ENCODE measurements at places on chromosomes 11 and 22.

- no peak for DNase-seq
Measured at GRCh38 chr11:121439337-121439736, 12.8 kb upstream of the SORL1 start.

- DNase-seq, result no peak
Measured at GRCh38 chr11:78548911-78549590, 25.6 kb downstream of the NARS2 start.

GRCh38 chr11:115238791-115239190, 265.4 kb downstream of the CADM1 start:
- no peak for DNase-seq

- DNase-seq, result no peak
Measured at GRCh38 chr22:46047226-46047625, 70.3 kb upstream of the WNT7B start.

DNA sequence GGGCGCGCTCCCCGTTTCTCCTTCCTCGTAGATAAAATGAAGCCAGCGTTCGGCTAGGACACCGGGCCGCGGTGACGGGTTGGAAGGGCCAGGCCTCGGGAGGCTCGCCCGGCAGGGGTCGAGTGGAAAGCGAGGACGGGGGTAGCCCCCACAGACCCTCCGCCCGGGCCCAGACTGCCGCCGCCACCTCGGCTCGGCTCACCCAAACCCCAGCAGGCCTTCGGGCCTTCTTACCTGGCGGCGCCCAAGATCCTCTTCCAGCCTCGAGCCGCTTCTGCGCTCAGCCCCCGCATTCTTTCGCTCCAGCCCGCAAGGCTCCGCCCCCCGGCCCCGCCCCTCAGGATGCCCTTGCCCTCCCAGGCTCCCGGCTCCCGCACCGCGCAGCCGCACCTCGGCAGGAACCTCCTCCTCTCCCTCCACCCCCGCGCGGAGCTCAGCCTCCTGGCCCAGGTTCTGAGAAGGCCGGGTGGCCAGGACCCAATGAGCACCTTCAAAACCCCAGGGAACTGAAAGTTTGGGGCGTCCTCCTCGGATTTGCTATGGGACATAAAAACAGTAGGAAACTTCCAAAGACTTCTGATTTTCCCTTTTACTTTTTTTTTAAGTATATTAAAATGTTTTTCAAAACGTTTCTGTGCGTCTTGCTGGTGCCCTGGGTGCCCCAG, at the start of gene CD59:
CD59 (minus strand) TSS at position 276 of the 665 bp plus-strand sequence. CDS start 13,978 bp downstream, outside the sequence.
- DNase-seq, result peak; percentile 91

DNA sequence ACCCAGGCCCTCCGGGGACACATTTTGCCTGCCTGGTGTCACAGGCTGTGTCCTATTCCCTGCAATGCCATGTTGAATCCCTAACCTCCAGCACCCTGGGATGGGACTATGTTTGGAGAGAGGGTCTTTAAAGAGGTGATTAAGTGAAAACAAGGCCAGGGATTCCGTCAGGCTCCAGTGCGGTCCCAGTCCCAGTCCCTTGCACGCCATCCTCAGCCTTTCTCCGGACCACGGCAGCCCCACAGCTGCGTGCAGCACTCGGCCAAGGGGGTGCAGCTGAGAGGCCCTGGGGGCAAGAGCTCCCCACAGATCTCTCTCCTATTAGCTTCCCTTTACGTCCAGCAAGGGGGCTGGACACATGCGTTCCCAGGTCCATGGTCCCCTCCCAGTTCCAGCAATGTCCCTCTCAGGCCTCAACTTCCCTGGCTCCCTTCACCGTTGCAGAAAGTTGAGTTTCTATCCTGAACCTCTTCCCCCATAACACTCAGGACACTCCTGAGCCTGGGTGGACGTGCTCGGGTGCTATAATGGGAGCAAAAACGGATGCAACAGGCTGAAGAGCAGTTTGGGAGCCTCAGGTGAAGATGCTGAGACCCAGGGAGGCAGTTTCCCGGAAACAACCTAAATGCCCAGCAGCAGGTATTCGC, 1422.7 kb downstream of the BRD1 start:
- DNase-seq, result no peak

DNA sequence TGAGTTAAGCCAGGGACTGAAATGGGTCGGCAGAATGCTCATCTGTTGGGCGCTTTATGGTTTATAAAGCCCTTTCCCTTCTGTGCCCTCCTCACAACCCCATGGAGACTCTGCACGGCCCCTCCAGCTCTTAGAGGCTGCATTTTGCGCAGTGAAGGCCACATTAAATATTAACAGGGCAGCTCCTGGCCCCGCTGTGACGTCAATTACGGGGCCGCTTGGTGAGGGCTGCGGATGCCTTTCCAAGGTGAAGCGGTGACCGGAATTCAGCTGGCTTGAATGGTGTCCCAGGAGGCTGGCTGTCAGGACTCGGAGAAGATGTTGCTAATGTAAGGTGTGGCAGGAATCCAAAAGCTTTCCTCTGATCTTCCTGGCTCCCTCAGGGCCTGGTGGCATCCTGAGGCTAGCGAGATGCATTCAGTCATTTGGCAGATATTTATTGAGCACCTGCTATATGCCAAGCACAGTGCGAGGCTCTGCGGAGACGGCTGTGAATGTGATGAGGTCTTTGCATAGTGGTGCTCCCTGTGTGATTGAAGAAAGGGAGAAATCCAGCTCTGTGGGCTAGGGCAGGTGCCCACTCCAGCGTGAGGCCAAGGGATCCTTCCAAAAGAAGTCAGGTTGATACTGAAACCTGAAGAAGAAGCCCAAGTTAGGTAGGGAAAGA, 10.4 kb upstream of the YWHAH start:
- DNase-seq, result no peak

DNA sequence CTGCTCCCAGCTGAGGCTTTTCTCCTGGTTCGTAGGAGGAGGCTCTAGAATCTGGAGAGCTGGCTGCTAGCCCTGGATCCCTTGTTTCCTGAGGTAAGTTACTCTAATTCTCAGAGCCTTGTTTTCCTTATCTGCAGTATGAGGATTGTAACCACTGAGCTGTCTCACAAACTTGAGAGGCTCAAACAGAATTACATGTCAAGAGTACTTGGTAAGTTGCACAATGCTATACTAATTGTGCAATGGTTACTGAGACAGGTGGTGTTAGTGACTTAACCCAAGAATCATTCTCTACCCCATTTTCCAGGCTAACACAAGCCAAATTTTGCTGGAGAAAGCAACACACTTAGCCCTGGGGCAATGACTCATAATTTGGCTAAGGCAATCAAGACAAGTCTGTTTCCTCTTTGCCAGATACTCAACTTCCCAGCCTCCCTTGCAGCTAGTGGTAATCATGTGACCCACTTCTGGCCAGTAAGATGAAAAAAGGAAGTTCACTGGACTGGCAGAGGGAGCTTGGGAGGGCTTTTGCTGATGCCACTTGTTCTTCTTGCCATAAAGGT, 348.0 kb downstream of the TENM4 start:
- no peak for DNase-seq

DNA sequence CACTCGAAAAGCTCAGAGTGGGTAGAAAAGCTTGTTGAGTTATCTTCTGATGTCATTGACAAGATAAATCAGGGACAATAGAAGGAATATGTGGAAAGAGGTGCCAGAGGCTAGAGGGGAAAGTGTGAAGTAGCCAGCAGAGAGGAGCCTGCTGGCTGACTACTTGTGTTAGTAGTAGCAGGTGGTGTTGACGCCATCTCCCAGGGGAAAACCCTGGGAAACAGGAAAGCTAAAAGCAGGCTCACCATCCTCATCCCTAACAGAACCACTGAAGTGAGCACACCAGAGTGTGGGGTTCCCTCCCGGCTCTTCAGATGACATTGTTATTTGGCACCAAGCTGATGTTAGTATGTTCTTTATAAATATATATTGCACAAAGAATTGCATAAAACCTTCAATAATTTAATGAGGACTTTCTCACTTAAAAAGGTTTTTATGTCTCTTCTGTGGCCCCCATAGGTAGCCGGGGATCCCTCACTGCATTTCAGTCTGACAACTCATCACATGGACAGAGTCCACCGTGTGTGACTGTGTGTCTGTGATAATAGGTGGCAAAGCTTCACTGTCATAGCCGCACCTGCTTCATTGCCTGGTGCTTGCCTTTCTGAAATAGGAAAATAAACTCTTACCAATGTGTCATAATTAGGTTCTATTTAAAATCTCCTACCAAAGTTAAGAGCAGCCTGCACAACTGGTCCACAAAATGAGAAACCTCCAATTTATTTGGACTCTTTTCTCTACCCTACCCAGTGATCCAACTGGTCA, 63.2 kb upstream of the TOP3B start:
- no peak for DNase-seq

- no peak for DNase-seq
Measured at GRCh38 chr11:45399166-45399565, 113.0 kb upstream of the SYT13 start.

GRCh38 chr22:39655831-39656230, 85.3 kb downstream of the CACNA1I start:
- no peak for DNase-seq
